Stimulated activated CD4-positive, alpha-beta T cell treated with anti-CD3 and anti-CD28 coated beads, Interleukin-4, amount 100 ng/mL, for 4 hours (primary cell): ENCODE measurements at places on chromosomes 6 and 20.

DNA sequence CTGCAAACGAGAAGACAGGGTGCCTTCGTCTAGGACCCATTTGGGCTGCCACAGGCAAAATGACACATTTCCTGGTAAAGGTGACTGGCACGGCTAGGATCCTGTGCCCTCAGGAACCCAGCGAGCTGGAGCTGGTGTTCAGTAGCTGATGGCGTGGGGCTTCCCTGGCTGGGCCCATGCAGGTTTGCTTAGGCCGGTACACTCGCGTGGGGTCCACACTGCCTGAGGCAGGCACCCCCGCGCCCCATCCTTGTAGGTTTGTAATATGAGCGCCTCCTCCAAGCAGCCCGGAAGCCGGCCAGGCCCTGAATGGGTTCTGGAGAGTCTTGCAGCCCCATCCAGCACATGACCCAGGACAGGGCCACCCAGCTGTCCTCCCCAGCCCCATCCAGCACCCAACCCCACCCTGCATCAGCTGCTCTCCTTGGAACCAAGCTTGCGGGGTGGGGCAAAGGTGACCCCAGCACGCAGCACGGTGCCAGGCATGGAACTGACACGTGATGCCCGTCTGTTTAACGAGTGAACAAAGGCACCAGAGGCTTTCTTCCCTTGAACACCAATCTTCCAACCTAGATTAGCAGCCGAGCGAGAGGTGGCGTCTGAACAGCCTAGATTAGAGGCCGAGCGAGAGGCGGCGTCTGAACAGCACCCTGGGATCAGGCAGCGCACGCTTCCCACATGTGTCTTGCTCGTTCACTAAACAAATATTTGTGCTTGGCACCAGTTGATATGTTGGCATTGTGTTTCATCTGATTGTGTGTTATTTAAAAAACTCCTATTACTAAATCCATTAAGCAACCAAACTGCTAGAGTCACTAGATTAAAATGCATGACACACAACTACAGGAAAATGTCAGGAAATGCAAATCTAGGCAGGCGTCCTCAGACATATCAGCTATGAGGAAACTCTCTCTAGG, 112.1 kb downstream of the DLL1 start:
- DNase-seq: no peak

GRCh38 chr20:31685853-31686643, 36.6 kb downstream of the BCL2L1 start:
- DNase-seq: no peak

DNA sequence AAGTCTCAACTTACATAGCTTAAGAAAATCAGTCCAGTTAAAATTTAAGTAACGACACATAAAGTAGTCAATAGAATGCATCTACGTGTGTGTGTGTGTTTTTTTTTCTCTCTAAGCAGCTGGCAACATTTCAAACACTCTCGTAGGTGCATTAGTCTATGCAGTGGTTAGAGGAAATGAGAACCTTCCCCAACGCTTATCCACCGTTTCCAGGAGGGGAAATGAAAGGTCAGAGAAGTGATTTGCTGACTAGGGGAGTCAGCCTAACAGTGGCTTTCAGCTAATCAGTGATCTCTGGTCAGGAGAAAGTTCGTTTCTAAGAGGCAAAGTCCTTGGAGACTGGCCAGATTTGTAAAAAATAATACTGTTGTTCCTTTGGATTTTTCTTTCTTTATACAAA, 806.6 kb downstream of the C6orf118 start:
- DNase-seq: no peak

- no peak for DNase-seq
Measured at GRCh38 chr6:34001706-34002621, 143.9 kb downstream of the GRM4 start.

- no peak for DNase-seq
Measured at GRCh38 chr20:62886709-62887058, 25.1 kb upstream of the TCFL5 start.

DNA sequence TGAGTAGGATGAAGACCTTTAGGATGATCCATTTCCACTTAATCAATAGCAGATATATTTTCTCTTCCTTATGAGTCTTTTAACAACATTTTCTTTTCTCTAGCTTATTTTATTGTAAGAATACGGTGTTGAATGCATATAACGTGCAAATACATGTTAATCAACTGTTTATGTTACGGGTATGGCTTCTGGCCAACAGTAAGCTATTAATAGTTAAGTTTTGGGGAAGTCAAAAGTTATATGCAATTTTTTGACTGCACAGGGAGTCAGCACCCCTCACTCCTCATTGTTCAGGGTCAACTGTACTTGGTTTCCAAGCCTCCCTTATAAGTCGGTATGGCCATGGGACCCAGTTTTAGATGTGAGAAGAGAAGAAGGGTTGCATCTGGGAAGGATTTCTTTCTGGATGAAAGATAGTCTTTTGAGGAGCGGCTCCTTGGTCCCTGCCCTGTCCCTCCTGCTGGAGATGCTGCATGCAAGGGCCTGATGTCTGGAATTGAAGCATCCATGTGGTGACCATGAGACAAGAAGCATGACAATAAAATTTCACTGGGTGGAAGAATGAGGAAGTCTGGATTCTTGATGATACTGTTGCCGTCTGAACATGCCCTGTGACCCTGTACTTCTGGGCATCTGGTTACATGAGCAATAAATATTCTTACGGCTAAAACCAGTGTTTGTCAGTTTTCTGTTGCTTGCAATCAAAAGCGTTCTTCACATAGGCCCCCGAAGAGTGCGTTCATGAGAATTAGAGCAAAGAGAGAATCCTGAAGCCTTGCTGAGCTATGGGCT, 194.7 kb upstream of the PMEPA1 start:
- DNase-seq: no peak

DNA sequence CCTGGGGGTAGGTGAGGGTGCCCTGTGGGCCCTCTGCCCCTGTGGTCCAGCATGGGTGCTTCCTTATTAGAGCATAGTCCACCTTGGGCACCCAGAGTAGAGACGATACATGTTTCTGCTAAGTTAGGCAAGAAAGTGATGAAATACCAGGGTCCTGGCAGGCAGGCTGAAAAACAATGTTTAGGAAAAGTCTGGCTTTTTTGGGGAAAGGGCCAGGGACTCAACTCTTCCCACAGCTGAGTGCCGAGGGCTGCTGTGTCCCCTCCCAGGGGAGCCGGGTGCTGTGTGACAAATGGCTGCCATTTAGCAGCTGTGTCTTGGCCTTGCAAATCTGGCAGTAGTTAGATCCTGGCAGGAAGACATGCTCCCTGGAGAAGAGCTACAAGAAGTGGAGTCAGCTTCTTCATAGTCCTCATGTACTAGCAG, 61.5 kb downstream of the RREB1 start:
- DNase-seq: no peak

GRCh38 chr6:139533573-139534471, 159.4 kb upstream of the CITED2 start:
- DNase-seq: no peak

GRCh38 chr6:166252601-166253000, 55.6 kb downstream of the PRR18 start:
- DNase-seq: no peak

- DNase-seq: no peak
Measured at GRCh38 chr6:7324520-7324919, 11.5 kb upstream of the SSR1 start.

- DNase-seq: no peak
Measured at GRCh38 chr6:124494956-124495664, 467.1 kb upstream of the RNF217 start.

DNA sequence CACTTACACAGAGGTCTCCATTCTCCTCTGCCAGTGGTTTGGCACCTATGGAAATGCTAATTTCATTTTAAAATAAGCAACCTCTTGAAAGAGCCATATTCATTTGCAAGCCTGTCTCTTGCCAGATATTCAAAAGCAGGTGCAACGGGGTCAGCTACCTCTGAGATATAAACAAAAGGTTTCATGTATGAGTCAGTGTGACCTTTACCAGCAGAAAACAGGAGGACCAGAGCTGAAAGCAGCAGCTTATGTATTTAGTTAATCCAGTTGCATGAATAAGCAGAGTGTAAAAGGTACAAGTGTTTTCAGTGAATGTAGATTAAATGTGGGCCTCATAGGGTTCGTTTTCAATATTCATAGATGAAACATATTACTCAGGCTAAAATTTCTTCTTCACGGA, 56.0 kb downstream of the TENT5A start:
- no peak for DNase-seq

DNA sequence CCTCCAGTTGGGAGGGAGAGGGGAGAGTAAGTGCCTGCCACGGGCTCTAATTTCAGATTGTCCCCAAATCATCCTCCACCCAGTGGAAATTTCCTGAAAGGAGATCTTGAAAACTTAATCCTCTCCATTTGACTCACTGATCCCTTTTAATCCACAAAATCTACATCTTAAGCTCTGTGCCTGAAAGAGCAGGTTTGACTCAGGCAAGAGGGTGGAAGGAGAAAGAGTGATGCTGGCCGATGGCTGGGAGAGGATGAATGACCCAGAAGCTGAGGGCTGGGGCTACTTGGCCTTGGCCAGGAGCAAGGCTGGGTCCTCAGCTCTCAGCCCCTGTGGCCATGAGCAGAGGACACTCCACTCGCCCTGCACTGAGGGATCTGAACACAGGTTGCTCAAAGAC, 8.1 kb downstream of the BPIFA2 start:
- DNase-seq: no peak

GRCh38 chr20:63612276-63612931, 14.5 kb downstream of the GMEB2 start:
- DNase-seq: no peak

DNA sequence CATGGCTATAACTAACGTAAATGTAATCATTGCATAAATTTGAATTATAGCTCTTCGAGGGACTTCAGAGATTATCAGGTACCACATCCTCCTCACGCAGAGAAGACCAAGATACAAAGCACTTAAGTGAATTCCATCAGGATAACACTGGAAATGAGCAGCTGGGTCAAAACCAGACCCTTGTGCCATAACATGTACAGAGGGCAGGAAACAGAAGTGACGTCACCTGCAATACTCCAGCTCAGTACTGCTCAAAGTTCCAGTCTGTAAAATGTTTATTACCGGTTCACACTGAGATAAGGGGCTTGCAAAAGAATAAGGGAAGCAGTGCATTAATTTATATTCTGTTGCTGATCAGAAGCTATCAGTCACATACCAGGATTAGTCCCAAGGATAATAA, 45.8 kb downstream of the RGS17 start:
- no peak for DNase-seq

DNA sequence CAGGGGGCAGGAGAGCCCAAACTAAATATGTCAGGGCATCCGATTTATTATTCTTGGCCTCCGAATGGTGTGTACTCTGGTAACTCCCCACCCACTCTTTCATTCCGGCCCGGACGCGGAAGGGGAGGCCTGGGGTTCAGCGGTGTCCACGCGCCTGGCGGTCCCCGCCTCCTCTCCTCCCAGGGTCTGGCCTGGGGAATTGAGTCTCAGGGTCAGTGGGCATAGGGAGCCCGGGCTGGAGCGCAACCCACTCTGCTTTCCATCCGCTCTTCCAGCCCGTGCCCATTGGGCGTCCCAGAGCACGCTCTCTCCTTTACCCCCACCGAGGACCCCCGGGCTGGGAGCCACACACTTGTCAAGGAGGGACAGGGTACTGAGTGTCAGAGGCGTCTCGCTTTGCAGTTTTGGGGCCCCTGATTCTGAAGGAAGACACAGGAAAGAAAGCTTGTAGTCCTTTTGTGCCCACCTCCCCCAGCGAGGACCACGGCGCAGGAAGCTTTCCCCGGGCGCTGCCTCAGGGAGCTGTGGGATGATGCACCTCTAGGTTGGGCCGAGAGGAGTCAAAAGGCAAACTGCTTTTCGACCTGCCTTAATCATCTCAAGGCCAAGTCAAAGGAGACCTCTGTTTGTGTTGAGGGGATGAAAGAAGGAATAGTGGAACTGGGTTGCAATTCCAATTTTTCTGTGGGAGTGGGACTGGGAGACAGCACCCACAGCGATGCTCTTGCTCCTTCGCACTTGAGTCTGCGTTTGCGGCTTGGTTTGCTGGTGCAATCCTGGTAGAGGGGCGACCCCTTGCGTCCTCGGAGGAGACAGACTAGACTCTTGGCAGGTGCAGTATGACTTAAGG, 2.5 kb downstream of the RSPO3 start:
- DNase-seq: peak; percentile 38

DNA sequence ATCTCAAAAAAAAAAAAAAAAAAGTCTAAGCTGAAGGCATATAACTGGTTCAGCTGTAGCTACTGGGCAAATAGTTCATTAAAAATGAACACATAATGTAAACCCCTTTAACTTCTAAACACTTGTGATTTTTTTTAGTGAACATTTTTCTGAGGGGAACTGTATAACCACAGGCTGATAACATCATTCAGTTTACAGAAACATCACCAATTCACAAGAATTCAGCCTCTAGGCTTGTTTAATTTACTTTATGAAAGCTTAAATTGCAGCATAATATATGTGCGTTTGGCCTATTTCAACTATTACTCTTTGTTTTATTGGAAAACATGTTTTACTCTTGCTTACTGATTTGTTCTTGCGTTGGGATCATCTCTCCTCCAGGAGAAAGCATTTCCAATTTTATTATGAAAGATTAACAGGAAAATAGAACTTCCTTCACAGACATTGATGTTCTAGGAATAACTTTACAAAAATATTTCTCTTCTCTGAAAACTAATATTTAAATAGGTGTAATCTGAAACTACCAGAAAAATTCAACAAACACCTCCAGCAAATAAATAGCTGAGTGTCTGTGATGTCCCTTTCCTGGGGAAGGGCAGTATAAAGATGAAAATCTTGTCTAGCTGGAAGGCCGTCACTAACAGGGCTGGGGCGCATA, 284.5 kb downstream of the UST start:
- DNase-seq: no peak

GRCh38 chr20:36084897-36085613, 69.5 kb upstream of the EPB41L1 start:
- DNase-seq: no peak

DNA sequence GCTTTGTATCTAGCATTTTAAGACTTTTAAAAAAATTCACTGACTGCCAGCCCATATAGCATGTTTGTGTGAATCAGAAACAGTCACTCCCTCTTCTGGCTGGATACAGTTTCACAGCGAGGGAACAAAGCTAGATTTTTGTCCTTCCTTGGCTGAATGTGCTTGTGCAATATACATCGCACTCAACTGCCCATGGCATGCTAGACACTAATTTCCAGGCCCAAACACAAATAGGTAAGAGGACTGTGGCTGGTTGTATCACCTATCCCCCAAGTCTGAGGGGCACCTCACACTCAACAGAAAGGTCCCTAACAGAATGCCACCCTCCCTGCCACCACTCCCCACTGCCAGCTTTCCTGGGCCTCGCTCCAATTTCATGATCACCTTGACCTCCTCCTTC, 16.2 kb upstream of the BLCAP start:
- no peak for DNase-seq

DNA sequence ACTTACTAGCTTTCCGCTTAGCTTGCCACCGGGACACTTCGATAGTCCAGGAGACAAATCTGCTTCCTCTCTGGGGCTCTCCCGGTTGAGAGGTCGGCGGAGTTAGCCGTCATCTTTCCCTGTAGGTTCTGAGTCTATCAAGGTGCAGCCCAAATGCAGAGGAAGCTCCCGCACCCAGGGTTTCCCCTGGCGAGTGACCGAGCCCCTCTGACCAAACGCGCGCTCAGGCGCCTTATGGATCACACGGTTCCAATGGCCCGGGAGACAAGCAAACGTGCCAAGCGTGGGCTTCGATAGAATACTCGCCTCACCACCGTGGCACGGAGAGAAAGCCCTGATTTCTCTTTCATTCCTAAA, 15.8 kb upstream of the FOXC1 start:
- DNase-seq: no peak
